Urothelium cell line (cell line): ENCODE measurements at places on chromosomes 12 and 14.
A peak's percentile ranks its signal among the peaks of the same experiment; 100 is the strongest.

GRCh38 chr12:24815114-24815423, 133.8 kb downstream of the BCAT1 start:
- no peak for DNase-seq

DNA sequence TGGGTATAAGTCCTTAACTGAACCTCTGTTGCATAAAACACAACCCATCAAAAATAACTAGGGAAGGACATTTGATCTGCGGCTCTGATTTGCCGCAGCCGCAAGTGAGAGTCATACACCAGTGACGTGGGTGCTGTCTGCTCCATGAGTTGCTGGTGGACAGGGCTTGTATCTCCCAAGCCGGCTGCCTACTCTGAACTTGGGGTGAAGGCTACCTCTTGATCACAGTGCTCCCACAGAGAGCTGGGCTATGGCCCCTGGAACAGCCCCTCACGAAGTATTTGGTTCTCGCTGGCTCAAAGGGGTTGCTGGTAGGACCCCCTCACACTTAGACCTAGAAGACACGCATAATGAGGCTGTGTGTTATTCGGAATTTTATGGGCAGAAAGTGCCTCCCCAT, 118.8 kb downstream of the TMEM132C start:
- DNase-seq: no peak

DNA sequence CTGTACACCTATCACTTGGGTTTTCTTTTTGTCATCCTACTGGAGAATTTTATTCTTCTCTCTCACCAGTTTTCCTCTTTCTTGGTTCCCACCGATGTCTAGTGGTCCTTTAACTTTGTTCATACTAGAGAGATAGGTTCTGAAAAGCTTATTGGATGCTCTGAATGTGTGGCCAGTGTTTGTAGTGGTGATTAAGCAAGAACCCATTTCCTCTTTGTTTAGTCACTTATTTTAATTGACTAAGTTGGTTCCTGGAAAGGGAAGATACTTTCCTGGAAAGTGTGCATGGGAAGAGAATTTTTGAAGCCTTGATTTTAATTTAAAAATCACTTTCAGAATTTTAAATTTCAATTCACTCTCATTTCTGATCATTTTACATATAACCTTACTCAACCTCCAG, 127.2 kb downstream of the OTOGL start:
- DNase-seq: no peak

DNA sequence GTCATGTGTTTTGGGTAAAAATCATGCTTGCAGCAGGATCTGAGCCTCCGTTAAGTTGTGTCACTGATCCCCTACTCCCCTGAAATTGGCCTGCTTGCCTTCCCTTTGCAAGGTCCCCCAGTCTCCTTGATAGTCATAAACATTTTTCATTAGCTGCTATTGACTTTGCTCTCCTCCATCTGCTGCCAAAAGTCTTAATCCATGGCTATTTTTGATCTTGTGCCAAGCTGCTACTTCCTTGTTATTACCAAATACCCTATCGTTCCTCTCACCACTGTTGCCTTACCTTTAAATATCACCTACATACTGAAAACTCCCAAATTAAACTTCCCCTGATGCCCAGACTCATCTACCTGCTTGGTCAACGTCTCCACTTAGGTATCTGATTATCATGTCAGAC, 148.3 kb downstream of the PHLDA1 start:
- DNase-seq: no peak

DNA sequence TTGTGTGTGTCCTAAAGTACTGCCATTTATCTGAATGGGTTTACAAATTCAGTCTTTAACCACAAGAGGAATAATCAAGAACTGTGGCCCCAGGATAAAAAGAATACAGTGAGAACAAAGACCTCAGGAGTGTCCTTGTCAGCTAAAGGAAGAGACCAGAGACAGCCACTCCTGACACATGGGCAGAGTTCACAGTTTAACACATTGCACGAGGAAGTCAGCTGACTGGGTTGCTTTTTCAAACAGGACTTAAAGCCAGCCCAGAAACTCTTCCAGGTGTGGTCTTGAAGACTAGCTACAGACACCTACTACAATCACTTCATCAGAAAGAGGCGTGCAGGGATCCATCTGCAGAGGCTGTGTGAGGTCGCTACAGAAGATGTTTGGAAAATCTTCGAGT, 42.8 kb downstream of the GNS start:
- no peak for DNase-seq

DNA sequence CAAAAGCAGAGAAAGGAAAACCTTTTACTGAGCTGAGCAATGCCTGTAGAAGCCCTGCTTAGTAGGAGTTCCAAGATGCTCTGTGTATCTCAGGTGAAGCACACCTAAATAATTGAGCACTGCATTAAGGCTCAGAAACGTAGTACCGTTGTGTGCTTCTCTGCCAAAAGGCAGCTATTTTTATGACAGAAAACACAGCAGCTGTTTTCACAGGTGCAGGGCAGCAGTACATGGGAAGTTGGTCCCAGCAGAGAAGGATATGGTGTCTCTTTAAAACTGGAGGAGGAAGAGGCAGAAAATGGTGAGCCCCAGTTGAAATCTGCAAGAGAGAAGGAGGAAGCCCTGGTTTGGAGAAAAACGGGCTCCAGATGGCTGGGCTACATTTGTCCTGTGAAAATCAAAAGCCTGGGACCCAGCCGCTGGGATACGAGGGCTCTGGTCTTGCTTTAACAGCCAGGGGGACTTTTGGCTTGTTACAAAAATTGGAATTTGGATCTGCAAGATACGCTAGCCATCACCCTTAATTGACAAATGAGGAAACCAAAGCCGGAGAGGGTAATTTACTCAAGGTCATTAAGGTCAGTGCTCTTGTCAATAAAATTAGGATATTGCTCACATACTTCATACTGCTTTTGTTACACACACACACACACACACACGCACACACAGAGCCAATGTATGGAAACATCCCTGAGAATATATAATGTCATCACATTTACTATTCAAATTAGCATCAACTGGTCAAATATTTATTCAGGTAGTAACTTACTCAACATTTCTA, 27.3 kb downstream of the SPRING1 start:
- DNase-seq: no peak

DNA sequence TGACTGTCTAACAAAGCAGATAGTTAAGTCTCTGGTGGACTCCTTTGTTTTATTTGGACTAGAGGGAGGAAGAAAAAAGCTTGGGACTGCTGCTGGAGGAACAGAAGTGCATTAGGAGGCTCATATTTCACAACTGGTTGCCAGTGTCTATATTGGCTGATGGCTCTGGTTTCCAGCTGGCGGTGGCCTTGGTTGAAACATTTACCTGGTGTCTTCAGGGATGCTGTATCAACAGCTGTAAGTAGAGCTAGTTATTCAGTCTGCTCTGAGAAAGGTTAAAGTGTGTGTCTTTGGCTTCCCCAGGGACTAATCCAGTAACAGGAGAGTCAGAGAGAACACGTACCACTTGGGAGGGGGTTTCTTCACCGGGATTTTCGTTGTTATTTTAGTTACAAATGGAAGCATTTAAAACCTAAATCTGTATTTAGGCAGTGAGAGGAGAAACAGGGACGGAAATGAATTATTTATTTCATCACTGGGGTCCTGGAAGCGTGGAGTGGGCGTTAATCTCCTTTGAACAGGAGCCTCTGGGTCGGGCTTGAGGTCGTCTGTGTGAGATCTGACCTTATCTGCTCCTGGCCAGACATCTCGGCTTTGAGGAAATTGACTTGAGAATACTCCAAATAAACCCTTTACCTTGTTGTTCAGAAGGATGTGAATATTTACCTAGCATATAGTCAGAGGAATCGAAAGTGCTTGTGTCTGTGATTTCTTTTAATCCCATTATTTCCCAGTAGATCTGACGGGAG, 149.9 kb downstream of the NRXN3 start:
- no peak for DNase-seq

DNA sequence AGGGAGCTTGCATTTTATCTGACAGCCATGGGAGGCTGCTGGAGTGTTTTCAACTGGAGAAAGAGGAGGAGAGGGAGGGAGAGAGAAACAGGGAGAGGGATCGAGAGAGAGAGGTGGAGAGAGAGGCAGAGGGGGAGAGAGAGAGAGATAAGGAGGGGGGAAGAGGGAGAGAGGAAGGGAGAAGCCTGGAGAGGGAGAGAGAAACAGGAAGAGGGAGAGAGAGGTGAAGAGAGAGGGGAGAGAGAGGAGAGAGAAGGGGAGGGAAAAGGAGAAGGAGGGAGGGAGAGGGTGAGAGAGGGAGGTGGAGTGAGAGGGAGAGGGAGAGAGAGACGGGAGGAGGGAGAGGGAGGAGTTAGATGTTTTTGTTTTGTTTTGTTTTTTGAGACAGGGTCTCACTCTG, 45.6 kb downstream of the DNAH10 start:
- DNase-seq: no peak

- no peak for DNase-seq
Observed at GRCh38 chr14:42123526-42123925, 516.9 kb downstream of the LRFN5 start.

GRCh38 chr14:92978229-92979021, 55.5 kb downstream of the CHGA start:
- no peak for DNase-seq

- peak; percentile 25 for DNase-seq
Observed at GRCh38 chr12:59929110-59929509, 333.3 kb downstream of the SLC16A7 start.

GRCh38 chr12:6358881-6359280, 16.5 kb downstream of the SCNN1A start:
- no peak for DNase-seq
